Activated B cell treated with CpG ODN at 0.5 μM for 24 hours (primary cell): ENCODE measurements at places on chromosomes 3 and 15.
A peak's percentile ranks its signal among the peaks of the same experiment; 100 is the strongest.

DNA sequence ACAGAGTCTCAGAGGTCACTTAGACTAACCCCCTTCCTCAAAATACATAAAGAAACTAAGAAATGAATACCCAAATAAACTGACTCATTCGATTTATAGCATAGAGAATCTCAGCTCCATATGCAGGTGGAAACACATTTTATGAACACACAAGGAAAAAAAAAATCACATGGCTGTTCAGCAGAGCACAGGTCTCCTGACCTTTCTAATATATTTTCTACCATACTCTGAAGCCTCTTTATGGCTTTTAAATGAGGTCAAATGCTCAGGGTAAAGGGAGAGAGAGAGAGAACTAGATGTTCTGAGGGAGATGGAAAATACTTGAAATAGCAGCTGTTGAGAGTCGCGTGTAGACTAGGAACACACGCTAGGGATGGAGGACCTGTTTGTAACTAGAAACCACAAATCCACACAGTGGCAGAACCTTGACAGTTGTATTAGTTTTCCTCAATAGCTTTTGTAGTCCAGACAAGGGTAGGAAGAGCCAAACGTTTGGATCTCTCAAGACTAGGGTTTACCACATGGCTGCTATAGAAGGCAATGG, 165.3 kb downstream of the FMN1 start:
- DNase-seq = no peak
- H3K27me3 ChIP-seq = peaks cover 3% of the 10 kb centered on the region
- H3K27ac ChIP-seq = no peak overlapping the region
- H3K4me3 ChIP-seq = no peak overlapping the region
- no peaks in the 10 kb centered on the region for H3K4me1 ChIP-seq
- H3K36me3 ChIP-seq = no peaks in the 10 kb centered on the region

- H3K4me3 ChIP-seq = no peak overlapping the region
- peaks cover 1% of the 10 kb centered on the region for H3K27me3 ChIP-seq
- H3K27ac ChIP-seq = no peak overlapping the region
- no peak for DNase-seq
- H3K4me1 ChIP-seq = peaks cover 1% of the 10 kb centered on the region
Measured at GRCh38 chr15:68606375-68606774, 27.6 kb downstream of the CORO2B start.

GRCh38 chr3:14284694-14285547, 106.3 kb downstream of the LSM3 start:
- no peaks in the 10 kb centered on the region for H3K4me1 ChIP-seq
- H3K4me3 ChIP-seq = no peak overlapping the region
- H3K27ac ChIP-seq = no peak overlapping the region
- no peaks in the 10 kb centered on the region for H3K36me3 ChIP-seq

DNA sequence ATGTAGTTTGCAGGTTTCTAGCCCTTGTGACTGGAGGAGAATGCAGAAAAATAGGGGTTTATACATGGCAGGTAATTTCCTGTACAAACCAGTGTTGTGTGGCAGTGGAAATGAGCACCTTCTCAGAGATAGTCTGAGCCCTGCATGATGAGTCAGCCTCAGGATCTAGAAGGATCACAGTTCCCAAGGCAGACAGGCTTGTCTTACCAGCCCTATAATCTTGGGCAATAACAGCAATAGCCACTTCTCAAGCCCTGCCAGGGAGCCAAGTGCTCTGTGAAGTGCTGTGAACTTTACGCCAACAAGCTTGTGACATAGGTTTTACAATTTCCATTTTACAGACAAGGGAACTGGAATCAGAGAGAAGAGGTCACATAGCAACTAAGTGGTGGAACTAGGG, 89.4 kb downstream of the CD47 start:
- no peak overlapping the region for H3K4me3 ChIP-seq
- DNase-seq = no peak
- H3K36me3 ChIP-seq = no peaks in the 10 kb centered on the region
- H3K4me1 ChIP-seq = peaks cover 20% of the 10 kb centered on the region

- no peak overlapping the region for H3K4me3 ChIP-seq
- no peak for DNase-seq
- H3K4me1 ChIP-seq = no peaks in the 10 kb centered on the region
- H3K27ac ChIP-seq = no peak overlapping the region
Measured at GRCh38 chr3:10889206-10889960, 73.4 kb downstream of the SLC6A11 start.

DNA sequence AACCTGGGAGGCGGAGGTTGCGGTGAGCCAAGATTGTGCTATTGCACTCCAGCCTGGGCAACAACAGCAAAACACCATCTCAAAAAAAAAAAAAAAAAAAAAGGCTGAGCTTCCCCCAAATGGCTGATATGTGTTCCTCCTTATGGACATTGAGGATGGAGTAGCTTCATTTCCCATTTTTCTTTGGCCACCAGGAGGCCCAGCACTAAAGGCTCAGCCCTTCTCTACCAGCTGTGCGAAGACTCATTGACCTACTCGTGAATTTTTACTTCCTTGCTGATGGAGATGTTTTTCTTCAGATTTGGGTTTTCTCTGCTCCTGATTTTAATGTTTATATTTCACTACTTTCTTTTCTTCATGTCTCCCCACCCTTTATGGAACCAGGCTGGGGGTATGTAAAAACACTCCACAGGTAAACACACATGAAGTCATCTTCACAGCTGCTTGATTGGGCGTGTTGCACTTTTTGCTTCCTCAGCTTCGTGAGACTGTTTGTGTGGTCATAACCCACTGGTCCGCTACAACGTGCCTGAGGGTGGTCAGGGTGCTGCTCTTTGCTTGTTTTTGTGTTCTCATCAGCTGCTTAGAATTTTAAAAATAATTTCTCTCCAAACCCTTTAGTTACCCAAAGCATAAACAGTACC, 13.5 kb downstream of the SEMA4B start:
- H3K27me3 ChIP-seq = no peaks in the 10 kb centered on the region
- H3K4me3 ChIP-seq = peak overlapping the region; percentile 59
- H3K36me3 ChIP-seq = peaks cover 46% of the 10 kb centered on the region
- DNase-seq = no peak
- peaks cover 97% of the 10 kb centered on the region for H3K4me1 ChIP-seq

GRCh38 chr15:62644889-62645742, 397.4 kb upstream of the TPM1 start:
- no peak for DNase-seq
- no peak overlapping the region for H3K4me3 ChIP-seq
- H3K27me3 ChIP-seq = peaks cover 2% of the 10 kb centered on the region

GRCh38 chr3:129180461-129180860, 3.2 kb downstream of the CNBP start:
- peak overlapping the region; percentile 95 for H3K4me3 ChIP-seq
- no peak for DNase-seq
- H3K27ac ChIP-seq = peak overlapping the region; percentile 62
- H3K36me3 ChIP-seq = peaks cover 66% of the 10 kb centered on the region

DNA sequence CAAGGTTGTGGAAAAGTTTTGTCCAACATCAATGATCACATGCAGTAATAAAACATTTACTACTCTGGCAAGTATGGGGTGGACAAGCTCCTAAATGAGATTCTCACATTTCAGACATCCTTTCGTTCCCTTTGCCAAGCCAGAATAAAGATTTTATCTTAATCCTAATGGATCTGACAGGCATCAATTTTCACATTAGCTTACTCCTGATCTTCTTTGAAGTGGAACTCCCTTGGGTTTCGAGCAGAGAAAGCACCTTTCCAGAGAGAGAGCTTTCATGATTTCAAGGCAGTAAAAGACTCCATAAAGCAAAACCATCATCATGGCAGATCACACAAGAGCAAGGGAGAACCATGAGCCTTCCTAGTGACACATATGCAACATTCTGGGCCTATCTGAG, 27.3 kb upstream of the EID1 start:
- H3K4me3 ChIP-seq = no peak overlapping the region
- DNase-seq = no peak
- H3K27ac ChIP-seq = no peak overlapping the region

DNA sequence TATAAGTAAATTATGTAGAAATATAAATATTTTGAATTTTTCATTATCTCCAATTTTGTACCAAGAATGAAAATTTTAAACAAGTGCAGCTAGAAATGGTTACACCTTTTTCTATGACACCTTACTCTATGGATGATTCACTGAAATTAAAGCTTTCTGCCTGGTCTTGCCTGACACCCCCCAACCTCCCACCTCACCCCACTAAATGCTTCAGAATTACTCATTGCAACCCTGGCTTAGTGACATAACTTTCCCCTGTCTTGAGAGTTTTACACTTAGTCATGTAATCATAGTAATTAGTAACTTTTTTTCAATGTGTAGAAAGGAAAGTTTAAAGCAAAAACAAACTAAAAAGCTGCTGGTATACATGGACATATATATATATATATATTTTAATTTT, 42.0 kb upstream of the MEIS2 start:
- no peaks in the 10 kb centered on the region for H3K4me1 ChIP-seq
- no peak overlapping the region for H3K27ac ChIP-seq
- H3K36me3 ChIP-seq = no peaks in the 10 kb centered on the region

- DNase-seq = no peak
- no peak overlapping the region for H3K4me3 ChIP-seq
- H3K36me3 ChIP-seq = no peaks in the 10 kb centered on the region
- H3K4me1 ChIP-seq = peaks cover 2% of the 10 kb centered on the region
- H3K27ac ChIP-seq = no peak overlapping the region
- peaks cover 15% of the 10 kb centered on the region for H3K27me3 ChIP-seq
Measured at GRCh38 chr3:170560296-170560695, 25.6 kb downstream of the SLC7A14 start.

DNA sequence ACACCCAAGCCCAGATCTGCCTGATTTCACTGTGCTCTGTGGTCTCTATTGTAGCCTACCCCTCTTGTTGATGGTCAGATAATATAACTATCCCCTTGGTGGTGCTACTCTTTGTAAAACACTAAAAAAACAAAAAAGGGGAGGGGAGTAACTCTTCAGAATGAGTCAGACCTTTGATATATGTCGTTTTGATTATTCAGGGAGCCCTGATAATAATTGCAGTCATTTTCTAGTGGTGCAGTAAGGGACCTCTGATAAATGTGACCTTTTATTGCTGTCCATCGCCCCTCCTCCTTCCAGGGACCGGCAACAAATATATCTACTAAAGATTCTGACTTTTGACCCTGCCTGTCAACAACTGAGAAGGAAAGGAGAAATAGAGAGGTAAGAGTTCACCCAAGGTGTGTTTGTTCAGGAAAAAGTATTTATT, 45.1 kb upstream of the MAGI1 start:
- no peaks in the 10 kb centered on the region for H3K4me1 ChIP-seq
- DNase-seq = no peak
- no peak overlapping the region for H3K4me3 ChIP-seq
- H3K27me3 ChIP-seq = no peaks in the 10 kb centered on the region
- H3K36me3 ChIP-seq = no peaks in the 10 kb centered on the region

DNA sequence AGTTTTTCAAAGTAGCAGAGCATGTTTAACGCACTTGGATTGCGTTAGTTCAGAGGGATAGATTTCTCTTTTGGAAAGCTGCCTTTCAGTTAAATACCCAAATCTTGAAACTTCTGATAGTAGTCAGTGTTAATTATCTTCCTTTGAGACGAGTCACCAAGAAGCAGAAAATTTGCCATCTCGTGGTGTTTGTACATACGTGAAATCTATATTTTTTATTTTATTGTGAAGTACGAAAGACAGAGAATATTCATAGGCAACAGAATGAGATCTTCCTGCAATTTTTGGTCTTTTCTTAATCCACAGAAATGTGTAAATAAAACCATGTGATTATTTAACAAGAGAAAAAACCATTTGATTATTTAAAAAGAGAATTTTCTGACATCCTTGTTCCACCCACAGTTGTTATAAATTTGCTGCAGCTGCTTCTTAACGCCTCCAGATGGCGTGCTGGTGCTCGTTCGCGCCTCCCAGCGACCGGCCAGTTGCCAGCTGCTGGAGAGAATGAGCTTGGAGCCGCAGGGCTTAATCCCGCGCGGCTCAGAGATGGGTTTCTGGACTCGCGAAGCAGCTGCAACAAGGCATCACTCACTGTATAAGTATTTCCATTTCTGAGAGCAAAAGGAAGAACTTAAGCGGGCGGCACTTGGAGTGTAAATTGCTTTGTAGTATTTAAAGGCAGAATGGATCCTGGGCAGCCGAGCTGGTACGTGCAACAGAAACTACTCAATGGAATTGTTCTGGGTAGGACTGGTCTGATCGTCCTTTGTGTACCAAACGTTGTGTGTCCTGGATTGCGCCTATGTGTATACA, 10.5 kb upstream of the SLITRK3 start:
- H3K27me3 ChIP-seq = peaks cover 2% of the 10 kb centered on the region
- H3K4me3 ChIP-seq = no peak overlapping the region
- H3K36me3 ChIP-seq = no peaks in the 10 kb centered on the region
- no peak for DNase-seq
- H3K4me1 ChIP-seq = peaks cover 3% of the 10 kb centered on the region

GRCh38 chr3:34533451-34533850, 735.0 kb downstream of the PDCD6IP start:
- no peak for DNase-seq
- no peak overlapping the region for H3K27ac ChIP-seq
- no peaks in the 10 kb centered on the region for H3K27me3 ChIP-seq

DNA sequence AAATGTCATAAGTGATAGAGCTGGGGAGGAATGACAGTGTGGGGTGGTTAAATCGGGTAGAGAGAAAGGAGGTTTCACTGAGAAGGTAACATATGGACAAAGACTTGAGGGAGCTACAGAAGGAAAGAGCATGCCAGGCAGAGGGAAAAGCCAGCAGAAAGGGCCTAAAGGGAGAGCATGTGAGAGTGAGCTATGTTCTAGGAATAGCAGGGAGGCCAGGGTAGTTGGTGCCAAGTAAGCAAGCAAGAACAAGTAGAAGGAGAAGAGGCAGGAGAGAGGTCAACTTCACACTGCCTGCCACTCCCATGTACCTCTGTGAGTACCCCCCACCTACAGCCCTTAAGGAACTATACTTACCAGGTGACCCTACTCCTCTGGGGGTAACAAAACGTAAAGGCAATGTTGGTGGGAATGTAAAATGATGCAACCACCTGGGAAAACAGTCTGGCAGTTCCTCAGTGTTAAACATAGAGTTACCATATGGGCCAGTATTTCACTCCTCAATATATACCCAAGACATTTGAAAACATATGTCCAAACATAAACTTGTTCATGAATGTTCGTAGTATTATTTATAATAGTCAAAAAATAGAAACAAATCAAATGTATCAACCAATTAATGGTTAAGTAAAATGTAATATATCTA, 67.6 kb downstream of the SFMBT1 start:
- no peak overlapping the region for H3K4me3 ChIP-seq
- peaks cover 26% of the 10 kb centered on the region for H3K4me1 ChIP-seq
- no peak for DNase-seq
- H3K27ac ChIP-seq = no peak overlapping the region

- H3K27ac ChIP-seq = no peak overlapping the region
- H3K36me3 ChIP-seq = no peaks in the 10 kb centered on the region
- no peak for DNase-seq
- H3K4me3 ChIP-seq = no peak overlapping the region
Measured at GRCh38 chr15:71730277-71731144, 79.8 kb upstream of the NR2E3 start.

DNA sequence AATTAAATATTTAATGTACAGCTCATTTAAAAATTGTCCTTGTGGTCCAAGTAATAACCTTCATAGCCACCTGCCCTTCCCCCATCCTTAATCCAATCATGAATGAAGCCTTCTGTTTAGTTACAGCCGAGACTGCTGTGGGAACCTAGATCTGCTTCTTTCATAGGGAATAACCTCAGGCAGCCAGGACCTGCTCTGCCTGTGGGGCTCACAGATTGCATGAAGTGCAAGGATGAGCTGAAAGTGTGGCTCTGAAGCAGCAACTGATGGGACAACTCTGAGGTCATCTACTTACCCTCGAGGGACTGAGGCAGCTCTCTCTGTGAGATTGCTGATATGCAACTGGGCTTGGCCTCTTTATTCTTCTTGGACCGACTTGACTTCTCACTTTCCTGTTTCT, 169.8 kb downstream of the POTEB3 start:
- peaks cover 5% of the 10 kb centered on the region for H3K4me1 ChIP-seq
- peaks cover 6% of the 10 kb centered on the region for H3K27me3 ChIP-seq
- H3K4me3 ChIP-seq = no peak overlapping the region
- H3K27ac ChIP-seq = no peak overlapping the region
- H3K36me3 ChIP-seq = no peaks in the 10 kb centered on the region
